ENCODE measurements at places on chromosomes 4 and X.

DNA sequence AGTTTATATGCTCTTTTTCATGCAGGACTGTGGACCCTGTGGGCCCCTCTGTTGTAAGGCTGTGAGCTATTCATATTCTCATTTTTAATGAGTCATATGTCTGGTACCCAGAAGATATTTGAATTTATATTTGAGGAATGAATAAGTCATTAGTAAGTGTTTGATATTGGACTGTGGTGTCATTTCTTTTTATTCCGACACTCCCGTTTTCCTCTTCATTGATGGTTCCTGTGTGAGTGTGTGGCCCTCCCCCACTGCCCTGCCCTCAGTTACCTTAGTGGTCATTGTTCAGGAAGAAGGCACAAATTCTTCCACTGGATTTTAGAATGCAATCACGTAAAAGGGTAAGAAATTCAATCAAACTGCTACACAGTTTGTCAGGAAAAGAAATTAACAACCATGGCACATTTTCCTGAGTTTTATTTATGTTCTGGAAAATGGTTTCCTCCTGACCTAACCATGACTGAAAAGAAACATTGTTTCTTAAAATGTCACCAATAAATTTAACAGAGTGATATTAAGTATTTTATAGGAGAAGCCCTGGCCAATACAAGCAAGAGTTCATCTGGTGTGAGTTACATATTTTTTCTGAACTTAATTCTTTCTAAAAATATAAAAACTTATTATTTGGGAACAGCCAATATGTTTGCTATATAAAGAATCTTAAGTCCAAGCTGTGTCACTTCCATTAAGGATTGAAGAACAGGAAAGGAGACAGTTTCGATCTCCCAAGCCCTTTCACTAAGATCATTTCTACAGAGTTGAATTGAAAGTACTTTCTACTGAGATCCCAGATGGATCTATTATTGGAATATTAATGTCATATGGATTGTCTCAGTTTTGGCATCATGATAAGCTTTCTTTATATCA is 370.5 kb upstream of the ANXA10 start:
- DNase-seq = no peak

DNA sequence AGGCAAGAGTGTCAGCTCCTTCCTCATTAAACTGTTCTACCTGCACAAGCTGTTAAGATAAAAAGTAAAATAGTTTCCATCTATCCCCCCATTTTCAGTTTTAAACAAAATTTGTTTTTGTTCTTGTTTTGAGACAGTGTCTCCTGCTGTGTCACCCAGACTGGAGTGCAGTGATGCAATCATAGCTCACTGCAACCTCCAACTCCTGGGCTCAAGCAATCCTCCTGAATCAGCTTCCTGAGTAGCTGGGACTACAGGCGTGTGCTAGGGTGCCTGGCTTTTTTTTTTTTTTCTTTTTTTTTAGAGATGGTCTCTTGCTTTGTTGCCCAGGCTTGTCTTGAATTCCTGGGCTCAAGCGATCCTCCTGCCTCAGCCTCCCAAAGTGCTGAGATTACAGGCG is 105.4 kb downstream of the HS6ST2 start:
- no peak for DNase-seq

GRCh38 chr4:161314371-161314770 is 849.4 kb downstream of the FSTL5 start:
- no peak for DNase-seq

GRCh38 chr4:82969414-82969813 is 41.2 kb downstream of the LIN54 start:
- DNase-seq = no peak

- no peak for DNase-seq
These were observed 36.7 kb downstream of the DIAPH2 start for GRCh38 chrX:96721354-96721753.

GRCh38 chr4:119284876-119285780 is 36.8 kb downstream of the FABP2 start:
- no peak for DNase-seq

GRCh38 chr4:150305995-150306394 is 227.8 kb downstream of the DCLK2 start:
- no peak for DNase-seq

DNA sequence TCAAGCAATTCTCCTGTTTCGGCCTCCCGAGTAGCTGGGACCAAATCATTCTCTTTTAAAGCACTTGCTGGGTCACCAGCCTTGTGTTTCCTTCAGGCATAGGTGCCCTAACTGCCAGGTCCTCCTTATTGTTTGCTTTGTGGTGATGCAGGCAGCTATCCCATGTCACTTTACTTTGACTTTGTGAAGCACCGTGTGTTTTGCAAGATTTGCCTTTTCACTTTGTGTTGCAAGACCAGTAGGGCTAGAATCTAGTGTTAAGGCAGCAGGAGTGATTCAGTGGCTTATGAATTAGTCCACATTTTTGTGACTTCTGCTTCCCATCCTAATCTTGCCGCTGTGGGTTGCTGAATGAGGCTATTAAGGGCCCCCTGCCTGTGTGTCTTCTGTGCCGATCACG is 20.2 kb downstream of the SYAP1 start:
- DNase-seq = no peak

DNA sequence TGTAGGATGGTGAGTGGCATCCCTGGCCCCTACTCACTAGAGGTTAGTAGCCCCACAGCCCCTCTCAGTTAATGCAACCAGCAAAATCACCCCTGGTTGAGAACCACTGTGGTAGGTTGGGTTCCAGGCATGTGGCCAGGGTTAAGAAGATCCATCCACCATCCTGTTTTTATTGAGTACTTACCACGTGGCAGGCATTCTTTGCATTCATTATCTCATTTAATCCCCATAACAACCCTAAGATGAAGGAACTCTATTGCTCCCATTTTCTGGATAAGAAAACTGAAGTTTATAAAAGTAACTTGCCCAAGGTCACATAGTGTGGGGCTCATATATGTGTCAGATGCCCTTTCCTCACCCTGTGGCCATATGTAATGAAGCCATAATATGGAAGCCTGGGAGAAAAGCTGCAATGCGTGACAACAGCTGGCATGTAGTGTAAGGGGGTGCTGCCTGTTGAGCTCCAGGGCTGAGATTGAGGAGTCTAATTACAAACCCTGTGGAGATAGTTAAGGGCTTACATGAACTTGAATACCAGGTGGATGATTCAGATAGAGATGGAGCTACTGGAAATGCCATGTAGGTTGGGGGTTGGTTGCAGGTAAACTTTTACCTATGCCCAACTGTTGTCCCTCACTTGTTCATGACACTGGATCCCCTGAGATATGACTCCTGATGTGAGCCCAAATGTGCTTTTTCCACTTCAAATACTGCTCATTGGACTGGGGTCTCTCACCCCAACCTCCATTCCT is 100.2 kb upstream of the PGRMC2 start:
- no peak for DNase-seq

GRCh38 chrX:12975991-12976558 is 1.2 kb downstream of the TMSB4X start:
- no peak for DNase-seq

- DNase-seq = no peak
These were observed 4.5 kb downstream of the DCHS2 start for GRCh38 chr4:154487145-154487544.

GRCh38 chr4:24497221-24497620 is 87.1 kb downstream of the DHX15 start:
- no peak for DNase-seq

DNA sequence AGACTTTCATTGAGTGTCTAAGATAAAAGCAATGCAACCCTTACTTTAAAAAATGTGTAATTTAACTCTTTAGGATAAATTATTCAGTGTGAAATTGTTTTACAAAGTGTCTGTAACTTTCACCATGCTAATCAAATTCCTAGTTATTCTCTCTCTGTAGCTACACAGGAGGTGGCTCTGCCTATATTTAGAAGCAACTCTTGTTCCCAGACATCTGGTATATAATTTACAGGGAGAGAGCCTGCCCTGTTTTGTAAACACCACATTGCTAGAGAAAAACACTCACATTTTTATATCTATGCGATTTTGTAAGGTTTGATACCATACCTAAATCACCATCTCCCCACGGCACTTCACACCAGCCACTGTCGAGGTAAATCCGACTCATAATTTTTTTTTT is 35.5 kb upstream of the SPATA4 start:
- no peak for DNase-seq

GRCh38 chrX:10781847-10782530 is 161.6 kb upstream of the MID1 start:
- DNase-seq = no peak

GRCh38 chr4:70954032-70954431 is 39.4 kb upstream of the DCK start:
- DNase-seq = no peak

DNA sequence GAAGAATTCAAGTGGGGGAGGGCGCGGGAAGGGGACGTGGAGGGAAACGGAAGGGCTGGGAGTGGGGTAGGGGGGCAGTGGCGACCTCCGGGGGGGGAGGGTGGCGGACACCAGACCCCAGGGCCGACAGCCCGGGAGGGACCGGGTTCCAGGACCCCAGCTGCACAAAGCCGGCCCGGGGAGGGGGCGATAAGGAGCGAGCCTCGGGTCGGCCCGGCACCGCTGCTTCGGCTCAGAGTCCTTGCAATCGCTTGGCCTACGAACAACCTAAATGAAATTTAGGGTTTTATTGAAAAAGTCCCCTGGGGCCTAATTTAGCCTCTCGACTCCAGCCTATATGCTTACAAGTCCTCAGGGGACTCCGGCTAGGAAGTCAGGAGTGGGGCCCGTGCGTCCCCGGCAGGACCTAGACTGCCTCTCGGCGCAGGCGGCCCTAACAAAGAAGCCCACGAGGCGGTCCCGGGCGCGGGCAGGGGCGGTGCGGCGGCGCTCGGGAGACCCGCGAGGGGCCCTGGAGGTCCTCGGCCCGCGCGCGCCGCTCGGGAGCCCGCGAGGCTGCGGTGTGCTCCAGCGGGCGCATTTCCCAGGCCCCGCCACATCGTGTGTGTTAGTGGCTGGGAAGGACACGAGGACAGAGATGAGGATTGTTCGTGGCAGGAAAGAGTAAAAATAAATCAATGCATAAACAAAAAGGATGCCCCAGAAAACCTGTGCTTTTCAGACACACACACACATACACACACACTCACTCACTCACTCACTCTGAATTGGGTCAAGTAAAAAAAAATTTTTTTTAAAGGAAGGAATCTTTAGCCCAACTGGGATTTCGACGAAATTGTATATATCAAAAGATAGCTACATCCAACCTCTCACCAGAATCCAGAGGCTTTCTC is 70.0 kb downstream of the MGST2 start:
- DNase-seq = peak; percentile 2

DNA sequence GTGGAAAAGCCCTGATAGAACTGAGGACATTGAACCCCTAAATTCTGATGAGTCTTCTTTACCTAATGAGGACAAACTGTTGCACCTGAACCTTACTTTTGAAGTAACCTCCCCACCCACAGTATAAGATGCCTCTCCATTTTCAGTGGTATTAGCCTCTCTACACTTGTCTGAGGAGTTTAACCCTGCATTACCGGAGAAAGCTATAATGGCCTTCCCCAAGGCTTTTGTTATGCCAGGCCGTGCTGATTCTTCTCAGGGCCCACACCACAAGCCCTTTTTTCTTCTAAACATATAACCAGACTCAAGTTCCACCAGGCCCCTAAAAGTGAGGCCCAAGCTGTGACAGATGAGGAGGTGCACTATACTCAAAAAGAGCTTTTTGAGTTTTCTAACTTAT is 345.8 kb upstream of the GRID2 start:
- no peak for DNase-seq

GRCh38 chr4:178340468-178340867 is 898.2 kb upstream of the AGA start:
- no peak for DNase-seq

DNA sequence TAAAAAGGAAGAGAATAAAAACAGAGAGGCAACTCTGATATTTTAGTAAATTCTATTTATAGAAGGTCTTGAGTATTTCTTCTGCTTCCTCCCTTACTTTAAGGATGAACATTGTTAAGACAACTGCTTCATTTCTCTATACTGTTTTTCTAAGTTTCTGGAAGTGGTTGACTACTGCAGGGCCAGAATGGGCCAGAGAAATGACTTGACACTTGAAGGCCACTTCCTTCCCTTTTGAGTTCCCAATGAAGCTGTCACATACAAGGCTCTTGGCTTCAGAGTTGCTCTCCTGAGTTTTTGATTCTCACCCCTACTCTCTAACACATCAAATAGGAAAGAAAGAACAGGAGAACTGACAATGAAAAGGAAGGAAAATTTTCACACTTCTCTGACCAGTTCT is 37.6 kb downstream of the PKD2 start:
- no peak for DNase-seq

DNA sequence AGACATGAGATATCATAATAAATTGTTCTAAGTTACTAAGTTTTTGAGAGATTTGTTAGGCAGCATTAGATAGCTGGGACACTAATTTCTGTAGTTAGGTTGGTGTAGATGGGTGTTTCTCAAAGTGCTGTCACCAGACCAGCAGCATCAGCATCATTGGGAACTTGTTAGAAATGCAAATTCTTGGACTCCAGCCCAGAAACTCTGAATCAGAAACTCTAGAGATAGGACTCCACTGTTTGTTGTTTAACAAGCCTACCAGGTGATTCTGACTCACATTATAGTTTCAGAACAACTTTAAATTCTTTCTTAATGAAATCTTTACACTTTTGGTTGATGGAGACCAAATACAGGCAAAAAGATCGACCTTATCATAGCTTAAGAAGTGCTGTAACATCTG is 173.7 kb downstream of the PABPC4L start:
- DNase-seq = no peak

DNA sequence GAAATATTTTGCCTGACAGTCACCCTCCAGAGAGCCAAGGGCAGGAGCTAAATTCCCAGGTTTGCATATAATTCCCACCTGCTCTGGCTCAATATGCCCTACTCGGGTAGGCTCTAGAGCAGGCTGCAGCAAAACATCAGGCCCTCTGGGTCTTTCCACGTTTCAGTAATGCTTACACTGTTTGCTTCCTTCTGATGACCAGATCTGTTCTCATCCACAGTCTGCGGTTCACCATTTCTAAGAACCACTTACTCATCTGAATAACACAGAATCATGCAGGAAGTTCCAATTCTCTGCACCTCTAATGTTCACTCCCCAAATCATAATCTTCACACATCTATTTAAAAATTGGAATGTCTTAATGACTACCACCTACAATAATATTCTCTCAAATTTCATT is 141.4 kb downstream of the PPP3CA start:
- DNase-seq = no peak
